M059J (cell line): ENCODE measurements at places on chromosomes 12 and 14. TPM values are rescaled to one million over a fixed set of nuclear protein-coding genes. Genes with fewer than 3 reads are reported as not detected.

B4GALNT1 gene
- total RNA-seq, result 21.6 and 43.3 TPM in 2 replicates

DNA sequence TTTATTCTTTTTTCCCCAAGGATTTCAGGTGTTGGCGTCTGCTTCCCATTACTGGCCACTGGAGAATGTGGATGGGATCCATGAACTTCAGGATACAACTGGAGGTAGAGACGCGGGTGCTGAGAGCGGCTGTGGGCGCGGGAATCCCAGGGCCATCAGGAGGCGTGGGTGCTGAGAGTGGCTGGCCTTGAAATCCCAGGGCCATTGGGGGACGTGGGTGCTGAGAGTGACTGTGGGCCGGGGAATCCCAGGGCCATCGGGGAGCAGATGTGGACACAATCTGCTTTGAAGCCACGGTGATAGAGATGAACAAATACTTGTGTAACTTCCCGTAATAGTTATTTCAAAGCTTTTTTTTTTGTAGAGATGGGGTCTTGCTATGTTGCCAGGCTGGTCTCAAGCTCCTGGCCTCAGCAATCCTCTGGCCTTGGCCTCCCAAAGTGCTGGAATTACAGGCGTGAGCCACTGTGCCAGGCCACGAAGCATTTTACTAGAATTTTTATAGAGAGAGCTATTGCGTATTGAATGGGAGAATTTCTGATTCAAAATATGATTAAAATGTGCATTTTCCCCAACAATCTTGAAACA is 12.8 kb downstream of the ADGRD1 start:
- DNase-seq, result no peak

GRCh38 chr12:82414044-82414443 is 55.7 kb downstream of the METTL25 start:
- no peak for DNase-seq

GRCh38 chr12:104420868-104421267 is 35.9 kb upstream of the CHST11 start:
- no peak for DNase-seq

GRCh38 chr12:4829161-4829792 is 80.4 kb upstream of the KCNA1 start:
- DNase-seq, result no peak

GRCh38 chr14:38127784-38128183 is 79.9 kb upstream of the SSTR1 start:
- DNase-seq, result no peak

GRCh38 chr14:29749327-29749726 is 178.3 kb downstream of the PRKD1 start:
- DNase-seq, result peak; percentile 86

DNA sequence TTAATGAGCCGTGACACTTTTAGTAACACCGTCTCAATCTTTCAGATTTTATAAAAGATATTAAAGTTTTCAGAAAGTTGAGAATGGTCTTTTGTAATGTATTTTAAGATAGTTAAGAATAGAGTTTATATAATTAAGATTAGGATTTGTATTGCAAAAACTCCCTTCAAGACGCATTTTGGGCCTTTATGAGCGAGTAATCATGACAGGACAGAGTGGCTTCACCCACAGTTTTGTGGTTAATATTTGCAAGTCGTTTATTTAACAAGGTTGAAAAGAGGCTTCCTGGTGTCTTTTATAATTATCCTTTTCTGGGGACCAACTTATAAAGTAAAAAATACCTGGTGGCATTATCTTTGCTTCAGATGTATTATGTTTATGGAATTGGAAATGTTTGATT is 44.0 kb downstream of the TRAF3 start:
- no peak for DNase-seq

DNA sequence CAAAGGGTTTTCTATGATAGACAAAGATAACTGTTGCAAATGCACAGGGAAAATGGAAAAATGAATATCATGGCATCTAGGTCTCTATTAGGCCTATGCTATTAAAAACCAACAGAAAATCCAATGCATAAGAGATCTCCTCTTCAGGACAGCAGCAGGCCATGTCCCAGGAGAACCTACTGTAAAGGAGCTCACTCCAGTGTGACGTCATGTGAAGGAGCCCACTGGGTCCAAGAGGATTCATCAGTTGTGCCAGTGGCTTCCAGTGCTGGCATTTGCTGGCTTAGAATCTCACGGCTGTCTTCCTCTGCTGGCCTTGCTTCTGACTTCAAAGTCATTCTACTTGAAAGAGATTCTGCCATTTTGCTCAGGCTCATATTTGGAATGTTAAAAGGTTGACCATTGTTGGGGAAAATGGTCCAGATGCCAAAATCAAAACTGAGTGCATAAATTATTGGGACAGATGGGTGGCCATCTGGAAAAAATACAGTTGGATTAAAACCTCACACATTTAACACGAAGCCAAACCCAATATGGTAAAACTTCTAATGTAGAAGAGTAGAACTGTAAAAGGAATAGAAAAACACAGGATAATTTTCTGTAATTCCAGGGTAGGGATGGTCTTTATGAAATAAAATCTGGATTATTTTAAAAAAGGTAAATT is 75.4 kb upstream of the ARID2 start:
- DNase-seq, result no peak

ZNF384 gene
- total RNA-seq, result 18.1 and 25.0 TPM in 2 replicates

NGB gene
- total RNA-seq, result not detected in 2 replicates

- no peak for DNase-seq
Observed at GRCh38 chr14:91349481-91350074, 68.0 kb downstream of the CCDC88C start.

DNA sequence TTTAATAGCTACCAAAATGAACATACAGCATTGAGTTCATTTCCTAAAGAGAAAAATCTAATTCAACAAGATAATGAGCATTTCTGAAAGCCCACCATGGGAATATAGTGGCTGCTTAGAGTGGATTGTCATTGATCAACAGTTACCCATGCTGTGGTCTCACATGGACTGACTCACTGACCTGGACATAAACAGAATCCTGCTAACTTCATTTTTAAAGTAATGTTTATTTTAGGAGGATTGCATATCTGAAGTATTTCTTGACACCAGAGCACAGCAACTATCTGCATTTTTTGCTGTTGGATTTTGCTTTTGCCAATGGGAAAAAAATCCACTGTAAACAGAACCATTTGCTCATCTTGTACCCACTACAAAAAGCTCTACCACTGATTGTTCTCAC is 71.7 kb downstream of the KCNC2 start:
- DNase-seq, result no peak

LRCOL1 gene
- total RNA-seq, result not detected in 2 replicates

GZMH gene
- not detected in 2 replicates for total RNA-seq

DNA sequence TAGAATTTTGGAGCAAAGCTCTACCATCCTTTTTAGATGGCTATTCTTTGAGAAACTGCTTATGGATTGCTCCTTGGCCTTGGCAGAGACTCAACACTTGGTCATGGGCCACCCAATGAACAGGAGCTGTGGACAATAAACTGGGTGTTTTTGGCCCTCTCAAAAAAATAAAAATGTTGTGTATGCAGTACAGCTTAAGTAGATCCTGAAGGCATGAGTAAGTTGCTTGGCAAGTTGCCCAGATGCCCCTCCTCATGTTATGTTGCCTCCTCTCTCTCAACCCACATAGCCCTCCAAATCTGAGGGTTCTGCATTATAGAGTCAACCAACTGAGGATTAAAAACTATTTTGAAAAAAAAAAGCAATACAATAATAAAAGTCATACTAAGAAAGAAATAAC is 124.9 kb downstream of the ATP23 start:
- peak; percentile 67 for DNase-seq

RABGGTA gene
- total RNA-seq, result 15.4 and 17.7 TPM in 2 replicates

DNA sequence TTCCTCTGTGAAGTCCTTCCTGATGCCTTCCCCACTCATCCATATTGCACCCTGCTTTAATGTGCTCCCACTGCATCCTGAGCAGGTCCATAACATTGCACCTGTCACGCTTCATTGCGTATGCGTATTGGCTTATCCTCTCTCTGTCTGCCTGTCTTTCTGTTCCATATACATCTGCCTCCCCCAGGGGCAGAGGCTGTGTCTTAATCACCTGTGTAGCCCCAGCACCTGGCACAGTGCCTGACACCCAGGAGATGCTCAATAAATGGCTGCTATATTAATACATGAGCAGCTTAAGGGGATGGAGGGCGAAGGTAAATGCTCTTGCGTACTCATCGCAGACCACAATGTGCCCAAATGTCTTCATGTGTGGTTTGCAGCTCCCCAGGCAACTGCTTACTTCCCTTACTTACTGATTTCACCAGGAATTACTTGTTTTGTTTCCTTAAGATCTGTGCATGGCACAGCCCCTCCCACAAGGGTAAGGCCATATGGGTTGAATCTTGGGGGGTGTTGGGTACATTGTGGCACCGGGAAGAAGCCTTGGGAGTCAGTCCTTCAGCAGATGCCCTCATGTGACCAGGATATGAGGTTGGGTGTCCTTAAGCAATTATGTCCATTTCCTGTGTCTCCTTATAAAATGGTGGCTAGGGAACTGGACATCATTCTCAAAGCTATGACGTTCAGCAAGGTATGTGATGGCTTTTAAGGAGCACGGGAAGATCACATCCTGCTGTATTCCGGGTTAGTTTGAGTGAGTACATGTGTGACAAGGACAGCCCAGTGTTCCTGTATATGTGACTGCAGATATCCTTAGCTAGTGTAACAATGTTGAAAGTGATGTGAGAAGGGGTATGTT is 848 bp upstream of the CPNE6 start:
- DNase-seq, result no peak

DACT1 gene
- total RNA-seq, result 6.3 and 10.0 TPM in 2 replicates

- DNase-seq, result no peak
Observed at GRCh38 chr12:10171973-10172728, at the start of gene OLR1. Gene OLR1, minus strand, starts transcription at chr12:10172132. Its CDS starts 55 bp downstream, at chr12:10172077.

DNA sequence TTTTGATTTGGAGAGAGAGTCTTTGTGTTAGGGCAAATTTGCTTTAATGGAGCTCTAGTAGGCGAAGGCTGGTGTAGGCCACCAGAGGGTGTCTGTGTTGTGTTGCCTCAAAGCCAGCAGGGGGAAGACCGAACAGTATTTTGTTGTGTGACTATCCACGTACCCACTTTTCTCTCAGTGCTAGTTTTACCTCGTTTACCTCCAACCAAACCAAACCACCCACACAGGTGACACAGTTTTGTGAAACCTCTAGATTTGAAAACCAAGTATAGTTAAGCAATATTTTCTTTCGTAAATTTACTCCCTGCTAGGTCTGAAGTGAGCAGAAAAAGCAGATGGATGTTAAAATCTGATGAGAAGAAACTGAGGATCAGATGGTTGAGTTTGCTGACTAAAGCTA is 36.3 kb upstream of the NPFF start:
- peak; percentile 59 for DNase-seq

DNA sequence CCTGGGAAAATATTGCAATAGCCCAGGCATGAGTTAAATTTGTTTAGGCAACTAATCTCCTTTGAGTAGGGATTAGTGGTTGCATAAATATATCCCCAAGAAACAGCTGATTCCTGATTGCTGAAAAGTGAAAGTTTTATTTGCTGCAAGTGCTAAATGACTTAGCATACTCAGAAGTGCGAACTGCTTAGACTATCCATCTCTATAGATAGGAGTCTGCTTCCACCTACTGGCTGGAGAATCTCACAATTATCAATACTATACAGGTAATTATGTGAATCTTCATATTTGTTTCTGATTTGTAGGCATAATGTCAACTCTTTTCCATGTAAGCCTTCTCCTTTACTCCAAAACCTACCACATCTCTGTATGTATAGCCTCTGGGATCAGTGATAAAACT is 12.0 kb upstream of the SLCO1B3 start:
- peak; percentile 36 for DNase-seq
